ENCODE measurements at places on chromosomes 1 and 21.
A peak's percentile ranks its signal among the peaks of the same experiment; 100 is the strongest.

- H3K4me1 ChIP-seq, result no peaks in the 10 kb centered on the region
- no peaks in the 10 kb centered on the region for H3K27me3 ChIP-seq
- H3K27ac ChIP-seq, result no peak overlapping the region
- H3K36me3 ChIP-seq, result no peaks in the 10 kb centered on the region
- H3K4me3 ChIP-seq, result no peak overlapping the region
These were observed 60.6 kb upstream of the AKT3 start for GRCh38 chr1:243910607-243911006.

DNA sequence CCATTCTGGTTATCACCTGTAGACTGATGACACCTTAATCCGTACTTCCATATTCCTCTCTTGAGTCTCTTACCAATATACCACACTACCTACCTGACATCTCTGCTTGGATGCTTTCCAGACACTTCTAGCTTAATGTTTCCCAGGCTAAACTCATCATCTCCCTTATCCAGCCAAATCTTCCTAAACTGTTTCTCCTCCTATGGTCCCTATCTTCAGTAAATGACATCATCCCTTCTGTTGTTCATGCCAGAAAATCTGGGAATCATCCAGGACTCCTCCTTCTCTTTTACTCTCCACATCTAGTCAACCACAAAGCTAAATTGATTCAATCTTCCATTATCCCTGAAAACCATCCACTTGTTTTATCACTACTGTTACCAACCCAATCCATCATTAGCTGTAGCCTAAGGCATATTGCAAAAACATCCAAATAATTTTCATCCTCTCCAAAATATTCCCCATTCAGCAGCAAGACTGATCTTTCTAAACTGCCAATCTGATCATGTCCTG, 464.1 kb upstream of the BEND5 start:
- no peak overlapping the region for H3K27ac ChIP-seq
- no peak overlapping the region for H3K4me3 ChIP-seq
- DNase-seq, result no peak
- H3K27me3 ChIP-seq, result no peaks in the 10 kb centered on the region

GRCh38 chr21:40833184-40833583, 13.8 kb downstream of the DSCAM start:
- no peak overlapping the region for H3K27ac ChIP-seq
- DNase-seq, result no peak
- no peaks in the 10 kb centered on the region for H3K27me3 ChIP-seq
- H3K36me3 ChIP-seq, result no peaks in the 10 kb centered on the region
- H3K4me3 ChIP-seq, result no peak overlapping the region

DNA sequence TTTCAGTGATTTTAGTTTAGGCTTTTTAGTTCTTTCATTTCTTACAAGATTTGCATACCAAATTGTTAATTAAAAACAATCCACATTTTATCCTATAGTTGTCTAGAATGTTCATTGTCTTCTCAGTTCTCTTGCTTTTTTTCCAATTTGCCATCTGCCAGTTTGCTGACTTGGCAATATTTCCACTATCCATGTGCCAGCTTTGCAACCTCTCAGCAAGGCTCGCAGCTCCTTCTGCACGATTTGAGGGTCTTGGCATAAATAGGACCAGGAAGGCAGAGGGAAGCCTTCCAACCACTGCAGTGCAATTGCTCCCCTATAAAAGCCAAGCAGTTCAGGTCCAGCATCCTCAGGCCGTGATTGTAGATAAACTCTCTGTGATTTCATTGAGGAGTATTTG, 306.8 kb upstream of the FMN2 start:
- no peaks in the 10 kb centered on the region for H3K27me3 ChIP-seq
- no peaks in the 10 kb centered on the region for H3K36me3 ChIP-seq
- H3K4me1 ChIP-seq, result no peaks in the 10 kb centered on the region
- H3K4me3 ChIP-seq, result no peak overlapping the region
- H3K27ac ChIP-seq, result no peak overlapping the region
- DNase-seq, result no peak

GRCh38 chr1:201185527-201186128, 5.0 kb upstream of the IGFN1 start:
- DNase-seq, result no peak
- H3K36me3 ChIP-seq, result no peaks in the 10 kb centered on the region
- H3K4me3 ChIP-seq, result no peak overlapping the region
- no peaks in the 10 kb centered on the region for H3K27me3 ChIP-seq

DNA sequence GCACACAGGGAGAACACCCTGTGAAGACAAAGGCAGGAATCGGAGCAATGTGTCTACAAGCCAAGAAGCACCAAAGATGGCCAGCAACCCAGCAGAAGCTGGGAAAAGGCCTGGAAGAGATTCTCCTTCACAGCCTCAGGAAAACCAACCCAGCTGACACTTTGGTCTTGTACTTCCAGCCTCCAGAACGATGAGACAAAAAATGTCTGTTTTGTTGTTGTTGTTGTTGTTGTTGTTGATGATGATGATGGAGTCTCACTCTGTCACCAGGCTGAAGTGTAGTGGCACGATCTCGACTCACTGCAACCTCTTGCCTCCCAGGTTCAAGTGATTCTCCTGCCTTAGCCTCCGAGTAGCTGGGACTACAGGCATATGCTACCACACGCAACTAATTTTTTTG, 157.3 kb downstream of the ETS2 start:
- no peaks in the 10 kb centered on the region for H3K36me3 ChIP-seq
- no peak for DNase-seq
- no peaks in the 10 kb centered on the region for H3K4me1 ChIP-seq
- no peak overlapping the region for H3K27ac ChIP-seq

- no peak overlapping the region for H3K4me3 ChIP-seq
- H3K27me3 ChIP-seq, result no peaks in the 10 kb centered on the region
- DNase-seq, result no peak
- no peak overlapping the region for H3K27ac ChIP-seq
- H3K36me3 ChIP-seq, result no peaks in the 10 kb centered on the region
These were observed 2.2 kb upstream of the ATP1A4 start for GRCh38 chr1:160149233-160149632.

- DNase-seq, result no peak
- H3K36me3 ChIP-seq, result no peaks in the 10 kb centered on the region
- no peaks in the 10 kb centered on the region for H3K27me3 ChIP-seq
- no peak overlapping the region for H3K27ac ChIP-seq
- no peak overlapping the region for H3K4me3 ChIP-seq
These were observed 54.1 kb downstream of the C8A start for GRCh38 chr1:56908619-56909221.

DNA sequence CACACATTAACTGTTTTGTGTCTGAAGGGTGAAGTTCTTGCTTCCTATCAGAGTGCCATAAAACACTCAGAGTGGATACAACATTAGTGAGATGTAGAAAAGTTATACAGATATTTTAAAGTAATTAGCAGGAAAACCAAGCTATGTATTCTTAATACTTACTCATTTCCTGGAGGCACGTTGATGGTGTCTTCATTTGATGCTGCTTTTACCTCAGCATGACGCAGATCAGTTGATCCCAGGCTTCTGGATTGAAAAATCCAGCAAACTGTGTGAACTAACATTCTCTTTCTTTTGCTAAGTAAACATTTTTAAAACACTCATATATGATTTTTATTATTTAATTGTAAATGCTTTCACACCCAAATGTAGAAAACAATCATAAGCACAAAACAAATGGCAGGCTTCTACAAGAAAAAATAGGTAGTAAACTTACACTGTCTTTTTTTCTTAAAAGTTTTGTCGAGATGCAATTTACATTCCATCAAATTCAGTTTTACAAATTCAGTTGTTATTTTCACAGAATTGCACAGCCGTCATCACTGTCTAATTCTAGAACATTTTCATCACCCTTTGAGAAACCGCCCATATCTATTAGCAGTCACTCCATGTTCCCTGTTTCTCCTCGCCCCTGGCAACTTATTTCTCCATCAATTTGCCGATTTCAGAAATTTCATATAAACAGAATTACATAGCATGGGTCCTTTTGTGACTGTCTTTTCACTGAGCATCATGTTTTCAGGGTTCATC, 198.9 kb downstream of the LRRC7 start:
- no peak overlapping the region for H3K4me3 ChIP-seq
- DNase-seq, result no peak
- no peak overlapping the region for H3K27ac ChIP-seq
- no peaks in the 10 kb centered on the region for H3K36me3 ChIP-seq
- no peaks in the 10 kb centered on the region for H3K4me1 ChIP-seq

DNA sequence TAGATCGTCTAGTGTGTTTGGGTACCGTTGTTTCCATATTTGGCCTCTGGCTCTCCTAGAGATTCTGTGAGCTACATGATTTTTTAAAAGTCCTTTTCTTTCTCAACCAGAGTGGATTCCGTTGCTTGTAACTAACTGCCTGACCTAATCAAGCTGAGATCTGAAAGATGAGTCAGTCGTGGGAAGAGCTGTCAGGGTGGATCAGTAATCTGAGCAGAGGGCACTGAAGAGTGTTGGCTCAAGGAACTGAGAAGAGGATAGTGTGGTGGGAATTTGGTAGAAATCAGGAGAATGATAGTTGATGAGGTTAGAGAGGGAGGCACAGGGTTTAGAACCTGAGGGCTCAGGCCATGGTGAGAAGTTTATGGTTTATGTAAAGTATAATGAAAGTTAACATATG, 52.2 kb downstream of the TRAF5 start:
- peaks cover 15% of the 10 kb centered on the region for H3K4me1 ChIP-seq
- no peak overlapping the region for H3K4me3 ChIP-seq
- no peak for DNase-seq
- H3K27me3 ChIP-seq, result no peaks in the 10 kb centered on the region

GRCh38 chr1:223429821-223430220, 36.6 kb downstream of the CCDC185 start:
- no peaks in the 10 kb centered on the region for H3K4me1 ChIP-seq
- no peaks in the 10 kb centered on the region for H3K27me3 ChIP-seq
- no peaks in the 10 kb centered on the region for H3K36me3 ChIP-seq

DNA sequence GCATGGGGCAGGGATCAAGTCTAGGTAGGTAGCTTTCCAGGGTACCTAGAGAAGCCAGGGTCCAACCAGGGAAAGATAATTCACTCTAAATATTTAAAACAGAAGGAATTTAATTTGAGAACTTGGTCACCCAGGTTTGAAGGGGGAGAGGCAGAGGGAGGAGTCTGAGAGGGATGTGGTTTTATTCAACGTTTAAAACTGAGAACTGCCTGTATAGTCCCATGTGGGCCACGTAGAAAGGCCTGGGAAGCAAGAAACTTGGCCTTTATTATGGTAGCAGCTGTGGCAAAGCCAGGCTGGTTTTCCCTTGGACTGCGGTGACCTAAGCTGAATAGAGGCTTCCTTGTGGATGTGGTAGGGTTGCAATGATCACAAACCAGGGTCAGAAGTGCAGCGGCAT, 42.0 kb upstream of the DUSP10 start:
- DNase-seq, result no peak
- no peaks in the 10 kb centered on the region for H3K27me3 ChIP-seq

- no peaks in the 10 kb centered on the region for H3K4me1 ChIP-seq
- H3K36me3 ChIP-seq, result no peaks in the 10 kb centered on the region
- H3K4me3 ChIP-seq, result no peak overlapping the region
- H3K27me3 ChIP-seq, result peaks cover 3% of the 10 kb centered on the region
These were observed 370 bp downstream of the PERM1 start for GRCh38 chr1:981491-981954.

- no peak overlapping the region for H3K4me3 ChIP-seq
- H3K27ac ChIP-seq, result no peak overlapping the region
- H3K36me3 ChIP-seq, result no peaks in the 10 kb centered on the region
- DNase-seq, result no peak
These were observed 139.4 kb downstream of the EDEM3 start for GRCh38 chr1:184615301-184615700.

DNA sequence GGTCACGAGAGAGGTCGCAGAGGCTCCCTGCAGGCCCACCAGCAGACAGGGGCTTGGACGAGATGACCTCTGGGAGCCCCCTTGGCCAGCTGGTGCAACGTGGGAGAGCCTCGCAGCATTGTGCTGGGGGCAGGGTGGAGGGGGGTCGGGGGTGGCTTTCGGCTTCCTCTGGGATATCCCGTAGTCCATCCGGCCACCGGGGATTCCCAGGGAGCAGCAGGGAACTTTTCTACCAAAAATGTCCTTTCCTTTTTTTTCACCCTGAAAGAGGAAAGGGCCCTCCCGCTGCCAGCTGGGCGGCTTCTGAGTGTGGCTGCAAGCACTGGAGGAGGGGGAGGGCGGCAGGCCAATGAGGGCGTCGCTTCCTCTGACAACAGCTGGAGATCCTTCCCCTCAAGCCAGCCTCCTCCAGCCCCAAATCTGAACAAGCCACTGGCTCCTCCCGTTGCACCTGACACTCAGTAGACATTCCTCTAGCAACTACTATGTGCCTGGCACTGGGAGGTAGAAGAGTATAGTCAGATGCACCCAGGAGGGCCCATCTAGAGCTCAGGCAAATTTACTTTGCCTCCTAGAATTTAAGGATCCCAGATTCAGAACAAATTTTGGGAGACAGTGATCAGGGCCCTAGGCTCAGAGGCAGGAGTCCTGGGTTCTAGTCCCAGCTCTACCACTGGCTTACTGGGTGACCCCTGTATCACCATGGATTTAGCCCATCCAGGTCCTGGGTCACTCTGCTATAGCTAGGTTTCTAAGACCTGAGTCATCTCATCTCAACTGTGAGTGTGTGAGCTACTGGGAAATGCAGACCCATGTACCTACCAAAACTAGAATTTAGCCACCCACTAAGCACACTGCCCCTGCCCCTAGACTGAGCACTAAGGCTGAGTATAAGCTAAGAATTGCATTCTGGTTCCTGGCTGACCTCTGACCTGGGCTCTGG, 2.7 kb downstream of the MOB3C start:
- peak overlapping the region; percentile 22 for H3K4me3 ChIP-seq
- H3K27me3 ChIP-seq, result no peaks in the 10 kb centered on the region
- peaks cover 62% of the 10 kb centered on the region for H3K4me1 ChIP-seq
- no peak overlapping the region for H3K27ac ChIP-seq
- no peak for DNase-seq

GRCh38 chr1:98989556-98989907, 15.1 kb downstream of the PLPPR5 start:
- H3K36me3 ChIP-seq, result no peaks in the 10 kb centered on the region
- DNase-seq, result no peak

GRCh38 chr1:178467837-178468236, 28.9 kb downstream of the CLEC20A start:
- no peaks in the 10 kb centered on the region for H3K36me3 ChIP-seq
- no peaks in the 10 kb centered on the region for H3K4me1 ChIP-seq
- H3K4me3 ChIP-seq, result no peak overlapping the region
- H3K27me3 ChIP-seq, result no peaks in the 10 kb centered on the region
- H3K27ac ChIP-seq, result no peak overlapping the region

- DNase-seq, result no peak
- no peaks in the 10 kb centered on the region for H3K4me1 ChIP-seq
- no peaks in the 10 kb centered on the region for H3K27me3 ChIP-seq
- no peak overlapping the region for H3K27ac ChIP-seq
- peaks cover 4% of the 10 kb centered on the region for H3K36me3 ChIP-seq
These were observed 21.3 kb downstream of the RBM15 start for GRCh38 chr1:110360431-110360830.
